CD4-positive, alpha-beta T cell treated with Interleukin-15 for 4 hours (primary cell): ENCODE measurements at places on chromosomes 3 and 15.

GRCh38 chr3:187841560-187841959 lies 96.3 kb upstream of the BCL6 start:
- DNase-seq, result no peak

GRCh38 chr3:128983293-128984069 lies 10.4 kb downstream of the CFAP92 start:
- no peak for DNase-seq

GRCh38 chr3:160184655-160185054 lies 40.6 kb upstream of the C3orf80 start:
- DNase-seq, result no peak

GRCh38 chr3:16319723-16320122 lies 54.7 kb downstream of the OXNAD1 start:
- DNase-seq, result no peak

GRCh38 chr3:157498371-157498770 lies 4.8 kb downstream of the VEPH1 start:
- no peak for DNase-seq

- DNase-seq, result no peak
Measured at GRCh38 chr15:47691882-47692281, 25.4 kb upstream of the SEMA6D start.

- no peak for DNase-seq
Measured at GRCh38 chr3:14358426-14359211, 43.8 kb upstream of the SLC6A6 start.

- no peak for DNase-seq
Measured at GRCh38 chr3:122576174-122576940, 1.1 kb upstream of the PARP15 start.

DNA sequence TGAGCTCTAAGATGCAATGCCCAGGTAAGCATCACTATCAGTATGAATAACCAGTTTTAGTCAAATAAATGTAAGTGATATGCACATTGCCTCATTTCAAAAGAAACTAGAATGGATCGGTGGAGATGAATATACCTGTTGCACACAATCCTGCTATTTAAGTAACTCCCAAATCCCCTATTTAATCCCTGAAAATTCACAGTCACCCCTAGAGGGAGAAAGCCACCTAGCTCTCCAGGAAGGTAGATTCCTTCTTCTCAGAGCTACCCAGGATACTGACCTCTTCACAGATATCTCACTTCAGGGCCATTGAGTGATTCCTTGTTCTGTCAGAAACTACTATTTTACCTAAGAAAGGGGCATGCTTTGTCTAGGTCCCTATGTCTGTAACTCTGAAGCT lies 11.7 kb downstream of the LSAMP start:
- no peak for DNase-seq

GRCh38 chr3:57234613-57235575 lies 7.4 kb downstream of the APPL1 start:
- no peak for DNase-seq

DNA sequence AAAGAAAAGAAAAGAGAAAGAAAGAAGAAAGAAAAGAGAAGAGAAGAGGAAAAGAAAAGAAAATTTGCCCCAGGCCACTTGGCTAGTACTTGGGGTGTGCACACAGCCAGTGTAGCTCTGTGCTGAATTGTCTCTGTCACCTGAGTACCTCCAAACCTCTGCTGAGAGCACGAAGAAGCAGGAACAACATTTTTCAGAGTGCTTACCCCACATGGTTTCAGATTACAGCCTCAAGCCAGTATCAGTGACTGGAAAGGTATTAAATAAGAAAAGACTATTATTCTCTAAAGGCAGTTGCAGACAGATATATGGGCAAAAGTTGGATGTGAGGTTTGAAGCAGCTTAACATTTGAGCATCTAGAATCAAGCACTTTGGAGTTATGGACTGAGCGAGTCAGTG lies 113.3 kb upstream of the PHLDB2 start:
- DNase-seq, result no peak

DNA sequence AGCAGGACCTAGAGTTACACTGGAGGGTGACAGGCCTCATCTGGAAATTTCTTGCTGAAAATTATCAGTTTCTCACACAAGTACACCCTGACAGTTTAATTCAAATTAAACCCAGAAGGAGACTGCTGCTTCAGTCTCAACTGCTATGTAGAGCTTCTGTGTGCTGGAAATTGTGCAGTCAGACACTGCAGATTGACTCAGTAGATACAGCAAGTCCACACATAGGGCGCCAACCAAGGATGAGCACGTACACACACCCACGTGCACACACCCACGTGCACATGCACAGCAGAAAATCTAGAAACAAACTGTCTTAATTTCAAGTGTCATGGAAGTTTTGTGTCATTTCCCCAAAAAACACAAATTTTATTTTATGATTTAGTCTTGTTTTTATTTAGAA lies 192.9 kb downstream of the PDE8A start:
- no peak for DNase-seq

DNA sequence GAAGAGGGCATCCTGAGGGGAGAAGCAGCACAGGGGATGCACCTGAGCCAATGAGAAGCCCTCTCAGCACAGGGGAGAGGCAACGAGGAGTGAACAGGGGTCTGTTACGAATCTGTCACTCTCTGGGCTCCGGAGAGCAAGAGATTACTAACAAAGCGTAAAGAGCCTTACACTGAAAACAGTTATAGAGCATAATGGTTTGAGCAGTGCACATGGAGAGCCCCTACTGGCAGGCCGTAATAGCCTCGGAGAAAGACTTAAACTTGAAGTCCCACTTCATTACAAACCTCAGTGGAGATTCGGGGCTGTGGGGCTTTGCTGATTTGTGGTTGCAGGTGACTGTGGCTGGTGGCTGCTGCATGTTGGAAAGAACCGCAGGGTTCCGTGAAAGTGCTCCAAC lies 271.5 kb upstream of the TMC3 start:
- no peak for DNase-seq

DNA sequence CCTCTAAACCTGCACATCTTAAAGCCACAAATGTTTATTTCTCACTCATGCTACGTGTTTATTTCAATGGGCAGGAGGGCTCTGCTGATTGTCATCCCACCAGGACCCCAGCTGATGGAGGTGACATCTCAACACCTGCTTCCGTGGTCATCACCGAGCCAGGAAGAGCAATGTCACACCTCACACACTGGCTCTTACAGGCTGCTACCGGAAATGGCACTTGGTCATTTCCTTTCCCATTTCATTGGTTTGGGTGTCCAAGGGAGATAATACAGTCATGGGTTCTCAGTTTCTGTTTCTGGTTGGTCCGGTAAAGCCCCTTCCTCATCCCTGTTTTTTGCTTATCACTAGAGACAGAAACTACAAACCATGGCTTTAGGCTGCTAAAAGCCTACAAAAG lies 41.9 kb downstream of the ABHD2 start:
- peak; percentile 21 for DNase-seq

DNA sequence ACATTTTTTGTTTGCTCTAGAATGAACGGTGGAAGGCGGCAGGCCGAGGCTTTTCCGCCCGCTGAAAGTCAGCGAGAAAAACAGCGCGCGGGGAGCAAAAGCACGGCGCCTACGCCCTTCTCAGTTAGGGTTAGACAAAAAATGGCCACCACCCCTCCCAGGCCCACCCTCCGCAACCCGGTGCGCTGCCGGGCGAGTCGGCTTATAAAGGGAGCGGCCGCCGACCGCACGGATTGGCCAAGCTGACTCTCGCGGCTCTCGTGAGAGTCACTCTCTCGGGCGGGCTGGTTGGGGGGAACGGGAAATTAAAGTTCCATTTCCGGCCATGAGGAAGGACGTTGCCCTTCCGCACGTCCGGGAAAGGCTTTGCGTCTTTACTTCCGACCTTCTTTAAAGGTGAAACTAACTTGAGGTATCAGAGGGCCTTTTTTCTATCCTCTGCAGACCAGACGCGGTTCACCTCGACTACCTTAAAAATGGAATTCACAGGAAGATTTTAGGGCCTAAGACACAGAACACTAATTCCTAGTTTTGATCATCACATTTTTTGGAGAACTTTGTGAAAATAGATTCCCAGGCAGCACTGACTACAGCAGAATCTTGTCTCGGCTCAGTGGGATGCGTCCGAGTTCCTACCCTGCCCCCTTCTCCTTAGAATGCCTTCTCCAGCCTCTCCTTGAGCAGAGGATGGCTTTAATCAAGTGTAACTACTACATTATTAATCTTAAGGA lies at the start of gene TERC:
TSS of gene TERC (minus strand) at position 179 of the 731 bp plus-strand sequence.
- DNase-seq, result peak; percentile 97

- no peak for DNase-seq
Measured at GRCh38 chr3:151940481-151940880, 67.0 kb downstream of the SUCNR1 start.

- no peak for DNase-seq
Measured at GRCh38 chr15:36362509-36362915, 216.9 kb upstream of the CDIN1 start.

GRCh38 chr15:91784973-91785709 lies 68.4 kb upstream of the SLCO3A1 start:
- no peak for DNase-seq

- peak; percentile 46 for DNase-seq
Measured at GRCh38 chr3:69212411-69213160, 90.2 kb upstream of the LMOD3 start.

DNA sequence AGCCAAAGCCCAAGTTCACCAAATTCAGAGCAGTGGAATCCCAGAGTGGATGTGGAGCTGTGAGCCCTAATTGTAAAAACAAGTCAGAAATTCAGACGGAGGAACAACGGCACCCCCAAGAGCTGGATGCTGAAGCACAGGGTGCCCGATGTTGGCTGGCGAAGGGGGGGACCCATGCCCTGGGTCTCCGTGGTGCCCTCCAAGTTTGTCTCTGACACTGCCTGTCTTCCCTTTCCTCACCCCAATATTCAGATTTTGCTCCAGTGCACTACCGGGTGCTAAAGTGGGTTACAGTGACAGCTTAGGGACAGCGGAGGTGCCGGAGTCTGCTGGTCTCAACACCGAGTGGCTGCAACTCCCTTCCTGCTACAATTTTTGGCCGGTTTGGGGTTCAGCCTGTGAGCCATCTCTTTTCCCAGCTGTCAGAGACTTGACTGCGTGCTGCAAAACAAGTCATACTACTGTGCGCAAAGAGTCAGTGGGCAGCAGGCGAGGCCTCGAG lies 6.6 kb downstream of the GRIP2 start:
- DNase-seq, result no peak

- DNase-seq, result no peak
Measured at GRCh38 chr3:176969066-176969465, 228.2 kb downstream of the TBL1XR1 start.
